ENCODE measurements at places on chromosomes 13 and 19.

DNA sequence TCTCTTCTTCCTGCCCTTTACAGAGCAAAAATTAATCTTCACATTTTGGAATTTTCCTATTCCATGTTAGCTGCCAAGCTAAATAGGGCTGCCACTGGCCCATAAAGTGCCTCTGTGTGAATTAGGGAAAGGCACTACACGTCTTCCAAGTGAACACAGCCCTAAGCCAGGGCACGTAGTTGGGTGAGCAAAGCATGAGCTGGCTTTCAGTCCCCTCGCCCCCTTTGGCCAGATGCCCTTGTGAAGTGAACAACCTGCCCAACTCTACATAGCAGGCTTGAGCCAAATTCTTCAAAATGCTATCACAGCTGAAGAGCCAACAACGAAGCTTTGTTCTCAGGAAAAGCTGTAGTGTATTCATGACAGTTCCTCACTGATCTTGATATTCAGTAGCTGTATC lies 213.1 kb downstream of the OXGR1 start:
- no peak for DNase-seq

- DNase-seq = no peak
Observed at GRCh38 chr19:52231154-52231910, 38.1 kb upstream of the ZNF766 start.

- no peak for DNase-seq
Observed at GRCh38 chr13:95295026-95295425, 6.2 kb downstream of the ABCC4 start.

DNA sequence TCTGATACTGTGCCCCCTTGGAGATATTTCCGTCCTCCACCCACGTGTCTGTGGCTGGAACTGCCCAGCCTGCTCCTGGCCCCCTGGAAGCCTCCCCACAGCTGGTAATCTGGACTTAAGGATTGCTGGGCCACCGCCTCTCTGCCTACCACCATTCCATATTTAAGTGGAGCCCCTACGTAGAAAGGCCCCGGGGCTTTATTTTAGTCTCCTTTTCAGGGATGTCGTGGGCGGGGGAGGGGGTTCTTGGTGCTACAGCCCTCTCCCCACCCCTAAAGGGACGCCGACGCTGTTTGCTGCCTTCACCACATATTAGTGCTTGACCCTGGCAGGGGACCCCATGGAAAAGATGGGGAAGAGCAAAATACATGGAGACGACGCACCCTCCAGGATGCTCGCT lies 2.7 kb upstream of the NOP53 start:
- no peak for DNase-seq

DNA sequence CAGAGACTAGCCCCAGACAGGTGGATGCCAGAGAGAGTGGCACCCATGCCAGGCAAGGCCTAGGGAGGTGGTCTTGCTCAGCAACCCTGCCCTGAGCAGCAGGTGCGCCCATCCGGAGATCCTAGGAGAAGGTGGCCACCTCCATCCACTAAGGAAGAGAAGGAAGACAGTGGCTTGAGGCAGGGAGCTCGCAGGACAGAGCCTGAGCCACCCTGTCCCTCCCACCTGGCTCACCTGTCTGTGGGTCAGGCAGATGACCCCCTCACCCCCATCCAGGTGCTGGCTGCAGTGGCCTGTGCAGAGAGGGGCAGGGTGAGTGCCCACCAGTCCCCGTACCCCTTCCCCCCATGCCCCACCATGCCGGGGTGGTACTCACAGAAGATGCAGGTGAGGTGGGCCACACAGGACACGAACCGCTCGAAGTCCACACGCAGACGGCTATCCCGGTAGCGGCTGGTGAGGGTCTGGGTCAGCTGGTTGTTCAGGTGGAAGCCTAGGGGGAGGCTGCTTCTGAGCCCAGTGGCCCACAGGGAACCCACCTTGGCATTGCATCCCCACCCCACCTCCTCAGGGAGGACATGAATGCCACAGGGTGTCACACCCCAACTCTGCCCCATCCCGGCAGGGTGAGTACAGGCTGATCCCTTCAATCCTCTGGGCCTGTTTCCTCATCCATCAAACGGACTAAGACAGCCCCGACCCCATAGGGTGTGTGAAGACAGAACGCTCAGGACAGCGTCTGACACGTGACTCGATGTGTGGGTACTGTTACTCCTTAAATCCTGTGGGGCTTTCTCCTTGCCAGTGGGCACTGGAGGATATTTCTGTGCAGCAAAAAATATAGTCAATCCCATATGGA lies 13.3 kb downstream of the CAPN12 start:
- no peak for DNase-seq

GRCh38 chr13:81872581-81872980 lies 1531.7 kb upstream of the SPRY2 start:
- no peak for DNase-seq

GRCh38 chr19:44113784-44114390 lies 688 bp downstream of the ZNF225 start:
- DNase-seq = no peak

- no peak for DNase-seq
Observed at GRCh38 chr13:41654796-41655195, 197.4 kb downstream of the RGCC start.

GRCh38 chr19:13557756-13558398 lies 51.6 kb upstream of the CACNA1A start:
- DNase-seq = no peak

DNA sequence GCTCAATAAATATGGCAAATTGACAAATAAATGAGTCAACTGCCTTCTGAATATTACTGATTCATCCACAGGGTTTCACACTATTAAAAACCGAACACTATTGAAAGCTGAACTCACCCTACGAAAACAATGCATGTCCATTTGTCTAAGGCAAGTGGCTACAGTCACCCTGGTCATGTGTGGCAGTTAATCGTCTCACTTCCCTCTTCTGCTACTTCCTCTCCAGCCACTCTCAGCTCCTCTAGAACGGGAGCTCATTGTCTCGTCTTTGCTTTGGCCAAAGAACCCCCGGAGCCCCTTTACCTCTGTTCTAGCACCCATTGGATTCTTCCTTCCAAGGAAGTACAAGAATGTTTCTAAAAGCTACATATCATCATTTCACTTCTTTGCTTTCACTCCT lies 74.4 kb upstream of the ZNF599 start:
- no peak for DNase-seq

DNA sequence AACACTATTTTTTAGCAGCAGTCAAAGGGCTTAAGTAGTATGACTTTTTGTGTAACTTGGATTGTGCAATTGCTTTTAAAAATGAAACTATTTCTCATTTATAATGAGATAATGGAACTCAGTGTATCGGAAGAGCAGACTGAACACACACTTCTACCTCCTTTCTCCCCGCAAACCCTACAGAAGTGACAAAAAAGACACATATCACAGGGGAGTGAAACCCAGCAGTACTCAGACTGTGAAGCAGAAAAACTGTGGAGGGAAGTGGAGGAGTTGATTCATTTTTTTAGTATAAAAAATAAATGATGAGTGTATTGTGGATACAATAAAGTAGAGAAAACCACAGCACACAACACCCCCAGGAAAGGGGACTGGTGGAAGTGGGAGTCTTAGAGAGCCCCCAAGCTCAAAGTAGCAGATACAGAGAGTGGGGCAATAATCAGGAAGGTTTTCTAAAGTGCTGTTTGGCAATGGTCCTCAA lies 9.7 kb downstream of the LPAR6 start:
- no peak for DNase-seq

GRCh38 chr19:43407416-43408005 lies 7.2 kb upstream of the TEX101 start:
- DNase-seq = no peak

- no peak for DNase-seq
Observed at GRCh38 chr13:110801044-110801443, 87.5 kb downstream of the ING1 start.

GRCh38 chr19:33904681-33905080 lies 108.0 kb downstream of the KCTD15 start:
- DNase-seq = no peak

DNA sequence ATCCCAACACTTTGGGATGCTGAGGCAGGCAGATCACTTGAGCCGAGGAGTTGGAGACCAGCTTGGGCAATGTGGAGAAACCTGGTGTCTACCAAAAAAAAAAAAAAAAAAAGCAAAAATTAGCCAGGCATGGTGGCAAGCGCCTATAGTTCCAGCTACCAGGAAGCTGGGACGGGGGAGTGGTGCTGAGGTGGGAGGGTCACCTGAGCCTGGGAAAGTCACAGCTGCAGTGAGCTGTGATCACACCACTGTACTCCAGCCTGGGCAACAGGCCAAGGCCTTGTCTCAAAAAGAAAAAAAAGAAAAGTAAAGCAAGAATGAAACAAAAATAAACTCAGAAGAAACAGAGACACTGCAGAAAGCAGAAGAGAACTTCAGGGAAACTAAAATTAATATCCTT lies 31.6 kb downstream of the MTRF1 start:
- no peak for DNase-seq

DNA sequence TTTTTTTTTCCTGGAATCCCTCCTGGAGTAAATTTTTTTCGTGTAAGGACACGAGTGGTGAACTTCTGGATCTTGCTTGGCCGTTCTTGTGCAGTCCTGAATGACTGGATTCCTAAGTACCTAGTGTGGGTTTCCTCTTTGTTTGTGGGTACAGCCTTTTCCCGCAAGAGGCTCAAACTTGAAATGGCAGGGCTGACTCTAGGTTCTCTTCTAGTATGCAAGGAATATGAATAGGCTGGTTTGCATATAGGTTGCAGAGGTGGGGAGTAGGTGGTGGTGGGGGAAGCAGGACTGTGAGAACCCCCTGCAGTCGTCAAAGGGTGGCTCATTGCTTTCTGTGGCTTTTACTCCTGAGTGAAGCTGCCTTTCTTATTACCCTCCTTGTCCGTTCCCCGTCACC lies 13.6 kb downstream of the UBAC2 start:
- no peak for DNase-seq

DNA sequence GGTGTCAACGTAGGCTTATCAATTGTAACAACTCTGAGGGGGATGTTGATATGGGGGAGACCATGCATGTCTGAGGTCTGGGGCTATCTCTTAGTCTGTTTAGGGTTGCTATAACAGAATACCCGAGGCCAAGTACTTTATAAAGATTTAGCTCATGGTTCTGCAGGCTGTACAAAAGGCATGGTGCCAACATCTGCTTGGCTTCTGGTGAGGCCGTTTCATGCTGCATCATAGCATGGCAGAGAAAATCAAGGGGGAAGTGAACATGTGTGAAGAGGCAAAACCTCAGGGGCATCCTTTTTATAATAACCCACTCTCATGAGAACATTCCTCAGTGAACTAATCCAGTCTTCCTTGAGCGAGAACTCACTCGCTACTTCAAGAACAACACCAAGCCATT lies 353.8 kb downstream of the ENOX1 start:
- no peak for DNase-seq

DNA sequence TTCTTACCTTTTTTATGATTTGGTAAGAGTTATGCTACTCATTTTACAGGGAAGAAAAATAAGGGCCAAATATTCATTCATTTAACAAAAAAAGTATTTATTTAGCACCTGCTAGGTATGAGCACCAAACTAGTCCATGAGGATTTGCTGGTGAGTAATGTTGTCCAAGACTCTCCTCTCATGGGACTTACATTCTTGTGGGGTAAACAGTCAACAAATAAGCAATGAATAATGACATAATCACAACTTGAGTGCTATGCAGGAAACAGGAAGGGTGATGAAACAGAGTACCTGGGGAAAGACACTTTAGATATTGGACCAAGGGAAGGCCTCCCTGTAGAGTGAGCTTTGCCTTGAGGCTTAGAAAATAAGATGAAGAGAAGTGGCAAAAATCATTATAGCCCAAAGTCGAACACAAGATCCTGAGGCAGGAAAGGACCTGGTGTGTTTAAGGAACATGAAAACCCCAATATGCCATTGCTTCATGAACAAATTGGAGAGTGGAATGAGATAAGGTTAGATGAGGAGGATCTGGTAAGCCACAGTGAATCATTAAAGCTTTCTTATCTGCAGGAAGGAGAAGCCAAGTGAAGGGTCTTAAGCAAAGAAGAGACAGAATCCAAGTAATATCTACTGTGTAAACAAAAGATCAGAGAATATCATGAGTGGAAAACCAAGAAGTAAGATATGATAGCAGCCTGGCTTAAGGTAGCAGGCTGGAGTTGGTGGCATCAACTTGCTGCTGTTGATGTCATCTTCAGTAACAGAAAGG lies 294.5 kb upstream of the NBEA start:
- DNase-seq = no peak

DNA sequence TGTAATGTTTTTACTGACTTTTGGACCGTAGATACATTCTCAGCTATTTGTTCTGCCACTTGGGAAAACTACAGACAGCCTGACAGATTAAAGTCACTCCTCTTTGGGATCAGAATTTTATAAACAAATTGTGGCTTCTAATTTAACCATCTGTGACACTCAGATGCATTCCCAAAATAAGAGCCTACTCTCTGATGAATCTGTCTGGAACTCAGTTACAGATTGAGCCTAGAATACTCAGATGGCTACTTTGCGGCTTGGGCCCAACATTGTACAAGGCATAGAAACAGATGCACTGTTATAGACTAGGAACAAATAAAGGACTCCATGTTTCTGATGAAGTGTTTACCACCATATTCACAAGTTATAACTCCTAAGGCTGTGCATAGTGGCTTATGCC lies 291.0 kb upstream of the SLITRK6 start:
- DNase-seq = no peak

DNA sequence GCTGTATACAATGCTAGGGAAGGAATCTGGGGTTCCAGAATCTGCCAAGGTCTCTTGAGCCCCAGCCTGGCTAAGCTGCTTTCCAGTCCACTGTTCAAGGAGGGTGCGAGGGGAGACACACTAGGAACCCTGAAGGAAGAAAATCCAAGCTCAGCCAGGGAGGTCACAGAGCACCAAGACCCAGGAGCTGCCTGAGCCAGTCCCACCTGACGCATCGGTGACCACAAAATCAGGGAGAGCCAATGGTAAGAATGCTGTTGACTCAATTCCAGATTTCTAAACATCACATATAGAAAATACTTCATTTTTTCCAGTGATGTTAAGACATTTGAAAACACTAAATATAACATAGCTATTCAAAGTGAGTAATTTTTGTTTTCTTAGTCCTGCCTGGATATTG lies 50.1 kb downstream of the CEP89 start:
- DNase-seq = no peak

GRCh38 chr19:280541-281009 lies 10.6 kb downstream of the PLPP2 start:
- DNase-seq = no peak

- DNase-seq = no peak
Observed at GRCh38 chr13:91358387-91358782, 10.9 kb downstream of the MIR17HG start.

- DNase-seq = no peak
Observed at GRCh38 chr19:6501740-6502648, at the start of gene TUBB4A. Gene TUBB4A, minus strand, starts transcription at chr19:6502309. Its CDS starts 97 bp downstream, at chr19:6502212.

- DNase-seq = no peak
Observed at GRCh38 chr13:71860547-71861138, 6.4 kb downstream of the DACH1 start.

Measured in T-helper 17 cell (primary cell).